Pulmonary artery endothelial cell (primary cell): ENCODE measurements at places on chromosomes 4 and X.

DNA sequence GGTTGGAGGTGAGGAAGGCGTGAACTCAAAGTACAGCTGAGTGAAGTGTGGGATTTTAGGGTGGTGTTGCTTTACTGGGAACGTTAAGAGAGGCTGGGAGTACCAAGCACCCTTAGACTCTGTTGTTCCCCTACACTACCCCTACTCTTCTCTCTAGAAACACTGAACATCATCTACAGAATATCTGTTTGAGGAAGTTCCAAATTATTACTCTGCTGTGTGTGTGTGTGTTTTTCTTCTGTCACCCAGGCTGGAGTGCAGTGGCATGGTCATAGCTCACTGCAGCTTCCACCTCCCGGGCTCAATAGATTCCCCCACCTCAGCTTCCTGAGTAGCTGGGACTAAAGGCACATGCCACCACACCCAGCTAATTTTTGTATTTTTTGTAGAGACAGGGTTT is 76.7 kb upstream of the AP1S2 start:
- no peak for DNase-seq

DNA sequence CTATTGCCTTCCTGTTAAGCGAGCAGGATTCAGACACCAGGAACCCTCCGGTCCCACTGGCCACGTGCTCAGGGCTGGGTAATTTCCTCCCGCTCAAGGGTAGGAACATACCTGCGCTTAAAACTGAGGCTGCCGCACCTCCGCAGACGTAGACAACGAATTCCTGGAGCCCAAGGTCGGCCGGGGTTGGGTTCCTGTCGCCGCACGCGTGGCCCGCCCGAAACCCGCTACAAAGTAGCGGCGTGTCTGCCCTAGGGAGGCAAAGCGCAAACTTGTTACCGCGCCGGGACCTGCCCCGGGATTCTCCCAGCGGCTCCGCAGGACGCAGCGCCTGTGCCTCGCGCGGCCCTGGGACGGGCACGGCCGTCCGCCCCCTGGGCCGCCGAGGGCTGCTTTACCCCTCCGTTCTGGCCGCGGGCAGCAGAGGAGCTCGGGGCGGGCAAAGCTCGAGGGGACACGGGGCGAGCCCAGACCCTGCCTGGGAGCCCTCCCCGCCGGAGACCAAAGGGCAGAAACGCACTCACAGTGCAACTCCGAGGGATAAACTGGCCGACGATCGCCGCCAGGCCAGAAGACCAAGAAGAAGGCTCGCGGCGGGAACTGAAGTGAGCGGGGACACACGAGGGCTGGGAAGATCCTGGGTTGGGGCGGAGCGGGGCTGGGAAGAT is at the start of gene ERVMER34-1:
Gene ERVMER34-1, minus strand, starts transcription at position 607 of the 668 bp plus-strand sequence. CDS start 5,905 bp downstream, outside the sequence.
- DNase-seq, result no peak

- DNase-seq, result no peak
These were observed 122.3 kb upstream of the TMEM164 start for GRCh38 chrX:109880629-109881028.

DNA sequence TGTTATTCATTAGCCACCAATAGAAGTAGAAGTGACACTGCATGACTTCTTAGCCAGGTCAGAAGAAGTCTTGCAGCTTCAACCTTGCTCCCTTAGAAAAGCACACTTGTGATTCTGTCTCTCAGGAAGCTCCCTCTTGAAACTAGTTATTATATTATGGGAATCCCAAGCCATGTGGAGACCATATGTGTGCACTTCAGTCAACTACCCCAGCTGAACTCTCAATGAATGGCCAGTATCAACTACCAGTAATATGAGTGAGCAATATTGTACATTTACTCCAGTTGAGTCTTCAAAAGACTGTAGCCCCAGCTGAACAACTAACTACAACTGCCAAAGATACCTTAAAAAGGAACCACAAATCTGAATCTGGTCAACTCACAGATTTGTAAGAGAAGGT is 77.1 kb upstream of the GABRA3 start:
- DNase-seq, result no peak

DNA sequence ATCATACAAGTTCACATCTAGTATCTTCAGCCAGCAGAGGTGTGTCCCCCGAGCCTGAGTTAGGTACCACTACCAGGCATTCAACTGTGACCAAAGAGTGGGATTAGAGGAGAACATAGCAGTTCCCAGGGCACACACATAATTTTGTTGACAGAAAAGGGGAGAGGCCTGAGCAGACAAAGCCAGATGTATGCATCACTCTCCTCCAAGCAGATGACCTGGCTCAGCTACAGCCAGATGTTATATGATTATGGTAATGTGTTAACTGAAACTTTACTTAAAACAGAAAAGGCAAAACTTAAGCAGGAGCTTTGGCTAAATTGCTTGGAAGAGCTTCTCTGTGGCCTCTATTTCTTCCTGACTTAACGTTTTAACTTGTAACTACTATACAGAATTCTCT is 88.9 kb downstream of the CC2D2A start:
- no peak for DNase-seq

DNA sequence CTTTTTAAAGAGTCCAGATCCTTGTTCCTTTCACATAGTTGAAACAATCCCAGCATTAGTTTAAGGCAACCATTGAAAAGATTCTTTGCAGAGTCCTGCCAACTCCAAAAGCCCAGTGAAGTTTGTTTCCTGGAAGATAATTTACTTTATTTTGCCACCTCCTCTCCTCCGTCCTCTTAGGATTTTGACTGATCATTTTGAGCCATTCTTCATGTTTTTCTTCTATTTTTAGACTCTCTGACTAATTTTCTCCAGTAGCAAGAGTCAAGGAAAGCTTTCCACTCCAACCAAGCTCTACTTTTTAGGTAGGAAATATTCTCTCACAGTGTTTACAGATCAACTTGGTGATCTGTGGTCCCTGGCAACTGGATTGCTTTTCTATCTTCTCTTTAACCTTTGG is 10.3 kb downstream of the NCBP2L start:
- no peak for DNase-seq

- DNase-seq, result no peak
These were observed 17.6 kb downstream of the TKTL1 start for GRCh38 chrX:154313147-154313546.

- no peak for DNase-seq
These were observed 124.1 kb downstream of the FHDC1 start for GRCh38 chr4:153060196-153060595.

DNA sequence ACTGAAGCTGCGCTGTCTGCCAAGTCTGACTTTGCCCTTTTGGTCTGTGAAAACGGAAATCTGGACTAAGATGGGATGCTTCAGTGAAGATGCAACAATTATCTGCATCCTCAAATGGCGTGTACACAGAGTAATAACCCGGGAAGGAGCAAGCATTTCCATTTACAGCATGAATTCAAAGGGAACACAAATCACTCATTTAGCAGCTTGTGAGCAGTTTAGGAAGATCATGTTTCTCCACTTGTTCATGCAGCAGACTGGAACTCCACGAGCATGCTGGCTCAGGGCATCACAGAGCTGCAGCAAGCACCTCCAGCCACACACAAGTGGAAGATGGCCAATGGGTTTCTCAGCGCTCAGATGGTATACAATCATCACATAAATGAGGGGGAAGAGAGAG is 175.5 kb downstream of the NLGN4X start:
- DNase-seq, result no peak

- no peak for DNase-seq
These were observed 255.6 kb upstream of the JADE1 start for GRCh38 chr4:128553686-128554515.

DNA sequence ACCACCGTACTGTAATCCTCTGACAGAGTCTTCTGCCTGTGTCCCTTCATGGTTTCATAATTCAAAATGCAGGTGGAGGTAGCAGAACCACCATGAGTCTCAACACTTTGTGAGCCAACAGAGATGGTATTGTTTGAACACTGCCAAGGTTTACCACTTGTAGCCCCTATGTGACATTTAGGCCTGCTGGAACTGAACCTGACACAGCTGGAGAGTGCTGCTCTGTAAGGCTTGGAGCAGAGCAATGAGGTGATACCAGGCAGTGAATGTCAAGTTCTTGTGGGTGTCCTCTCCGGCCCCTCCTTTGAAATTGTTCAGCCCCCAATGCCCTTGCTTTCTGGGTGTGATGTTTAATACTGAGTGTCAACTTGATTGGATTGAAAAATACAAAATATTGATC is 1042.9 kb downstream of the ARAP2 start:
- DNase-seq, result no peak

DNA sequence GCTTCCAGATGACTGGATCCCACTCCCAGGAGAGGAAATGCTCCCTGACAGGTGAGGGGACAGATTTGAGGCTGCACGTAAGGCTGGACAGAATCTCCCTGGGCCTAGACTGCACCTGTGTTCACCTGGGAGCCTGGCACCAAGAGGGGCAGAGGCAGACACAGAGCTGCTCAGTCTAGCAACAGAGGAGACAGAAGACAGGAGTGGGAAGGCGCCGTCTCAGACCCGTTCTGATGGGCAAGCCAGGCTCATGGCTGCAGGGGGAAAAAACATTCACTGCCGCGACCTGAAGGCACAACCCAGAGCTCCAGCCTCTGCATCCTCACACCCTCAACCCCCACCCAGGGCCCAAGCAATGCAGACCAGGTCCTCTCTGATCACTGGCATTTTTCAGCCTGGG is 16.8 kb downstream of the BCAP31 start:
- DNase-seq, result no peak

DNA sequence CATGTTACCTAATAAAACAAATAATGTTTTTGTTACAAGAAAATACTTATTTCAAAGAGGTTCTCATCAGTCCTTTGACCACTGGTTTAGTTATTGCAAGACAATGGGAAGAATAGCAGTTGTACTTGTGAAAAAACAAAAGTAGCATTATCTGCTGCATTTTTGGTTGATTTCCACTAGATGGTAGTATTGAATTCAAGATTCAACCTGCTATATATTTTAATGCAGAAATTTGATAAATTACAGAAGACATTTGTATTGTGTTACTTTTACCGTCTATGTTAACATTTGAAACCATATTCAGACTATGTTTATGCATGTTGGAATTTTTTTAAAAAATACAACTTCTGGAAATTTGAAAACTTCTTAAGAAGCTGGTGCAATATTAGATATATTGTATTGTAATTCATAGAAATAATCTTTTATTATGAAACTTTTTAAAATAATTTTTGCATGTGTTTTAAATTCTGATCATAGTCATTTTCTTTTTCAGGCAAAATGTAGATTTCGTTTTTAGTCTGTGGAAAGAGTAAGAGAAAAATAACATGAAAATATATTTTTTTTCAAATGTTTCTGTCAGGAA is 56.4 kb downstream of the SPCS3 start:
- no peak for DNase-seq

DNA sequence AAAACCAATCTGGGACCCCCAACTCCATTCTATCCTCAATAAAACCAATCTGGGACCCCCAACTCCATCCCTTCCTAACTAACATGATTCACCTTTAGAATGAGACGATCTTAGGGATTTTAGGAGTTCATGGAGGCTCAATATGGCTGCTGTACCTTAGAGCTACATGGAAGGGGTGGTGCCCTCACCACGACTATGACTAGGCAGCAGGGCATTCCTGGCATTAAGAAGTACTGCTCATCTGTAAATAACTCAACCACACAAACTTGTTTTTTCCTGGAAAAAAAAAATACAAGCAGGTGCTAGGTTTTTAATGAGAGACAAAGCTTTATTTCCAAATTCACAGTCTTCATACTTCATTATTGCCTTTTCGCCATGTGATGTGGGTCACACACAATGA is 346.5 kb upstream of the FAT1 start:
- no peak for DNase-seq

GRCh38 chr4:23547096-23547495 is 342.8 kb downstream of the PPARGC1A start:
- no peak for DNase-seq

- DNase-seq, result no peak
These were observed 129.0 kb downstream of the C4orf51 start for GRCh38 chr4:145808848-145809512.

DNA sequence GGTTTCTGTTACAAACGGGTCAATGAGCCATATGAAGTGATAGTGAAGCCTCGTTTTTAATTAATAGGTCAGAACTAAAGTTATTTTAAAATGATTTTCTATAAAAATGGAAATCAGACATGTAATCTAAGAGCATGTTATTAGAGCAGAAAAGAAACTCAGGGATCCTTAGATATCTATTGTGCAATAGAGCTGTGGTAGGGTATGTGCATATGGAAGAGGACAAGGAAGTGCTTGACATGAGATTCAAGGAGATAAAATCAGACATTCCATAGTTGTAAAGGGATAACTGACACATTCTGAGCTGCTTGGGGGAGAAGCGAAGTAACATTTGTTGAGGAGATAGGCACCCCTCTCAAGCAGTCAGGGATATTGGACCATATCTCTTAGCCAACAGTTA is 143.0 kb downstream of the AFF2 start:
- DNase-seq, result no peak

- DNase-seq, result no peak
These were observed 6.7 kb downstream of the ADGRG4 start for GRCh38 chrX:136307471-136307870.

DNA sequence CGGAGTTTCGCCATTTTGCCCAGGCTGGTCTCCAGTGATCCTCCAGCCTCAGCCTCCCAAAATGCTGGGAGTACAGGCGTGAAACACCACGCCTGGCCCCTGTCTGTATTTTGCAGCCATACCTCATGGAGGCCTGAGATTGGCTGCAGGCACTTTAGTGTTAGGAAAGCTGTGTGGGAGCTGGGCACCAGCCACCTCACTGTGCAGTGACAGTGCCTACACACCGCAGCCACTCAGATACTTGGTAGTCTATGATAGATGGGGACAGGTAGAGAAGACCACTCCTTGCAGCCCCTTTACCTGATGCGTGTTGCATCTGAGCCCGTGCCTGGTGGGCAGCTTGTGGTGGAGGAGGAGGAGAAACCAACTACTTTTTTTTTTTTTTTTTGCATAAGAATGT is 16.3 kb downstream of the SMS start:
- DNase-seq, result no peak

DNA sequence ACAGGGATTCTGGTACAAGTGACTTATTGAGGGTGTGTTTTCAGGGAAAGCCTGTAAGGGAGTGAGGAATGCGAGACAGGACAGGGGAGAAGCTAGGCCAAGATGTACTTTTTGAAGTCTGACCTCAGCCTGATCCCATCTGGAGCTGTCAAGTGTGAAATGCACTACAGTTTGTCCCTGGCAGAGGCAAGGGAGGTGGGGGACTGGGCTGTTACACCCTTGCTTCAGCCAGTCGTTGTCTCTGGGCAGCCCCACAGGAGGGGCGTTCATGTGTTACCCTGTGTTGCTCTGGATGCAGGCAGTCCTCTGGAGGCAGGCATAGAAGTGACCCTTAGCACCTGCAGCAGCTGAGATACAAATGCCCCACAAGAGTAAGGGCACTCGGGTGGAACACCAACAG is 25.8 kb downstream of the PPEF1 start:
- no peak for DNase-seq

GRCh38 chr4:104986306-104986705 is 160.4 kb upstream of the TET2 start:
- no peak for DNase-seq

DNA sequence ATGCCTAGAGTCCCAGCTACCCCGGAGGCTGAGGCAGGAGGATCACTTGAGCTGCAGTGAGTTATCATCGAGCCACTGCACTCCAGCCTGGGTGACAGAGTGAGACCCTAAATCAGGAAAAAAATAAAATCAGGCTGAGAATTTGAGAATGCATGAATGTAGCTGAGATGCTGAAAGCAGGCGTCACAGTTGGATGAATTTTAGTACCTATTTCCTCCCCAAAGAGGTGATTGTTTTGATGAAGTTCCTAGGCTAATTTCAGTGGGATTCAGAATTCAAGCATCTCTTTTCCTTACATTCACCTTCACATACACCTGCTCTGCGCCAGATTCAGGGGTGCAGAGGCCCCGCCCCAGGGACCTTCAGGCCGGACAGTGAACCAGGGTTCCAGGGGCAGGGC is 3.2 kb downstream of the CFAP99 start:
- no peak for DNase-seq
